Left renal cortex interstitium (tissue), 4 donors: ENCODE measurements at places on chromosomes 4 and X.

- DNase-seq = no peak
These were observed 12.0 kb downstream of the ATP5ME start for GRCh38 chr4:661881-662761.

DNA sequence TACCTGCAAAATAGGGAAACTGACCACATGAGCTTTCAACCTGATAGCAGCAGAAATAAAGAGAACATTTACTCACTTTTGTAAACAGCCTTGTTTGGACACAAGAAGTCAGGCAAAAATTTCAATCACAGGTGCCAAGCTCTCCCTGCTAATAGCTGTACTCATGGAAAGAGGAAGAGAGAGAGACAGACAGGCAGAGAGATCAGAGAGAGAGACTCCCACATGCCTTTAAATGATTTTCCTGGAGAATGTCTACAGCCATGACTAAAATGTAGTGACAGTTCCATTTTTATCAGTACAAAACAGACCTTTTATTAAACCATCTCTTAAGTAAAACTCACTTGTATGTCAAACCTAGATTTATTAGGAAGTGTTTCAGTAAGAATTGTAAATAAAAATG is 752.9 kb downstream of the TRAM1L1 start:
- DNase-seq = no peak

- DNase-seq = no peak
These were observed 234.8 kb upstream of the HHIP start for GRCh38 chr4:144411119-144411518.

DNA sequence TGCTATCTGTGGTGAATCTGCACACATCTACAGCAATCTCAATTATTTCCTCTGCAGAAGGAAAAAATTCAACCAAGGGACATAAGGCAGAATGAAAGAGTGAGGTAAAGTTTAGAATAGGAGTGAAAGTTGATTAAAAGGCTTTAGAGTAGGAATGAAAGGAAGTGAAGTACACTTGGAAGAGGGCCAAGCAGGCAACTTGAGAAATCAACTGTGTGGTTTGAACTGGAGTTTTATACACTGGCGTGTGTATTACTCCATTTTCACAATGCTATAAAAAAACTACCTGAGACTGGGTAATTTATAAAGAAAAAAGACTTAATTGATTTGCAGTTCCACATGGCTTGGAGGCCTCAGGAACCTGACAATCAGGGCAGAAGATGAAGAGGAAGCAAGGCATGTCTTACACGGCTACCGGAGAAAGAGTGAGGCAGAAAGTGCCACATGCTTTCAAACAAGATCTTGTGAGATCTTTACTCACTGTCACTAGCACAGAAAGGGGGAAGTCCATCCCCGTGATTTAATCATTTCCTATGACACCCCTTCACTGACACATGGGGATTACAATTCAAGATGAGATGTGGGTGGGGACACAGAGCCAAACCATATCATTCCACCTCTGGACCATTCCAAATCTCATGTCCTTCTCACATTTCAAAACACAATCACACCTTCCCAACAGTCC is 234.8 kb downstream of the IL15 start:
- DNase-seq = no peak

- DNase-seq = no peak
These were observed 1.5 kb upstream of the NEIL3 start for GRCh38 chr4:177308125-177308524.

DNA sequence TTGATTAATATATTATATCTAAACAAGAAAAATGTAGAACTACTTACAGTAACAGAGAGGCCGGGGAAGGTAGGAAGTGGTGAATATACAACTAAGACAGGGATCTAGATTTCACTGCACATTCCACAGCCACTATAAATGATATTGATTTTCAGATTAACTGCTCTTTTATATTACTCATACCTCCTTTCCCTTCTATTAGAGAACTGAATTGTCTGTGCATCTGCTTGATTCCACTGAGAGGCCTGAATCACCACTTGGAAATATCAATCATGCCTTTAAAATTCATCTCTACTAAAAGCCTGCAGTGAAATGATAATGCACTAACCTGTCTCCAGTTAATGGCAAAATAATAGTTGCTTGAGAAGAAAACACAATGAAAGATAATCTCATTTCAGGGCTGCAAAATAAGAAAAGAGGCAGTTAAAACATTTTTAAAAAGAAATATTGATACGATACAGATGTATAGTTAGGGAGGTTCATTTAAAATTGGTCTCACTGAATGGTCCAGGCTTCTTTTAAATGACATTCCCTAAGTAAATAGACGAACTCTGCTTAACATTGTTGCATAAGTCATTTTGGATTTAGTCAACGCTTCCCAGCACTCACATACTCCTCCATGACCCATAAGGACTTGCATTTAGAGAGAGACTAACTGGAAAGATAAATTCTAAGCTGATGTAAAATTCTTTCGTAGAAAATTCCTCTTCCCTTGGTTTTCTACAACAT is 3.8 kb downstream of the ANTXR2 start:
- DNase-seq = no peak

DNA sequence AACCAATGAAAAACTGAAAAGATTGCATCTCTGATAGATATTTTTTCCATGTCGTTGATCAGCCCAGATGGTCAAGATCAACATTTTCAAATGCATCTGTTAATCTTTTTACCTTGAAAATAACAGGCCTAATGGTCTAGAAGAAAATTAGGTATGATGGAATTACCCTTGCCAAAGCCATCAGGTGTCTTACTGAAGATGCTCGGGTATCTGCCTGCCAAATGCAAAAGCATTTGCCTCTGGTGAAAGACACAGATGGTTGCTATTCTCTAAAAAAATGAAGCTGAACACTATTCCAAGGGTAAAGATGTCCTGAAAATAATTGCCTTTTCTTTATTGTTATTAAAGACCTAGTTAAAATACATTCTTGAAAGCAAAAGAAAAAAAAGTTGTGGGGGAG is 126.0 kb downstream of the FNIP2 start:
- DNase-seq = no peak

- DNase-seq = peak; percentile 28
These were observed 46.6 kb downstream of the CD40LG start for GRCh38 chrX:136694431-136695087.

DNA sequence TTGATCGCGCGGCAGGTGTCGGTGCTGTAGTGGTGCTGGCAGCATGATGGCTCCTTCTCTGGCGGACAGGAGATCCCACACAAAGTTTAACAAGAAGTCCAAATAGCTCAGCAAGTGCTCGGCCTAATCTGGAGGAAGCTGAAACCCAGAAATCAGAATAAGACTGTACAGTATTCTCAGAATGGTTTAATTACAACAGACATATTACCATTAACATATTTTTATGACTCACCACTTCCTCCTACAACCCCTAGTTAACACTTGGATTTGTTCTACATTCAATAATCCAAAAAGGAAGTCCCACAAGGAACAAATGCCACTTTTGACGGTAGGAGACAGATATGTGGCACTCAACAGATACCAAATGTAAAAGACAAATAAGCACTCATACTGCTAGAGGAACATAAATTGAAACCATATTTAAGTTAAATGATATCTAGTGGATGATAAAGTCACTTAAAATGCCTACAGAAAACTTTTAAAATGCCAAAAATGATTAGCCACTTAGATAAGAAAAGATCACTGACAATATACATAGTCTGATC is 91.2 kb downstream of the HUWE1 start:
- no peak for DNase-seq

GRCh38 chrX:96861218-96861617 is 22.5 kb upstream of the RPA4 start:
- no peak for DNase-seq

DNA sequence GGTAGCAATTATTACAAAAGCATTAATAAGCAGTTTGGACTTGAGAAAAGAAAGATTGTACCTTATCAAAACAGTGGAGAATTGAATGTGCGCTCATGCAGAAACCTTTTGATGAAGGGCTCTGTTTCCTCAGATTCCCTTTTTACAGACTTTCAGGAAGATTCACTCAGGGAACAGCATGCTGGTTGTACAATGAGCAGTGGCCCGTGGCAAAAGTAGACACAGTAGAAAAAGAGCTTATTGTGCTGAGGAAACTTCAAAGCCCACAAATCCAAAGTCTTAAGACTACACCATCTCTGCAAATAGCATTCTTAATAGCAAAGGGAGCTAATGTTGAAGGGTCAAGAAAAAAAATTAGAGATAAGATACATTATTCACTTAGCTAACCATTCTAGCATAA is 858.9 kb downstream of the PDHA2 start:
- DNase-seq = no peak

DNA sequence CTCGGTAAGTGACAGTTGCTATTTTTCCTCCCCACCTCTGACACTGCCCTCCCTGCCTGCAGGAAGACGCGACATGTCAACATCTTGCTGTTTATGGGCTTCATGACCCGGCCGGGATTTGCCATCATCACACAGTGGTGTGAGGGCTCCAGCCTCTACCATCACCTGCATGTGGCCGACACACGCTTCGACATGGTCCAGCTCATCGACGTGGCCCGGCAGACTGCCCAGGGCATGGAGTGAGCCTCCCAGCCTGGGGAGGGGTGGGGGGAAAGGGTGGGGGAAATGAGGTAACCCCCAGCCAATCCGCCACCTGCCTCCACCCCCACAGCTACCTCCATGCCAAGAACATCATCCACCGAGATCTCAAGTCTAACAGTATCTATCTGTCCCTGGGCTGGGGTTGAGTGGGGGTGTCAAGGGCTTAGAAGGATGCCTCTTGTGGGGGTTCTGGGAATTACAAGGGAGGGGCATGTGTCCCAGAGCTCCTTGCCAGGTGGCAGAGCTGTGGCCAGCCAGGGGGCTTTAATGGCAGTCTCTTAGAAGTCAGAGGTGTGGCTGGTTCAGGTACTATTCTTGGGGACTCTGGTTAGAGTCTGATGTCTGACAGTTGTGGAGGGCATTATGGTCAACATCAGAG is 7.8 kb downstream of the ARAF start:
- no peak for DNase-seq

DNA sequence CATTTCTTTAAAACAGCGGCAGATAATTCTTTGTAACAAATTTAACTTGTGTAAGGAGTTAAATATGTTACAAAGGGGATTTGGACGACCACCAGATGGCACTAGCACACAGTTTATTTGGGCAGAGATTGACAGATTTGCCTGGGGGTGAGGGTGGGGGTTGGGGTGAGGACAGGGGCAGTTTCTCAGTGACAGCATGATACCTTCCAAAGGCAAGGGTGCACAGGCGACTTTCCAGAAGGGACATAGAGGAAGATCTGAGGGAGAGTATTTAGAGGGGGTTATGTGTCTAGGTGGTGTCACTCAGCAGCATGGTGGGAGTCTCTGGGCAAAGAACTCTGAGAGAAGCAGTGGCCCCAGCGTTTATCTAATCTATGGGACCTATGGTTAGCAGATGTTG is 9.6 kb upstream of the TMA16 start:
- DNase-seq = no peak

- DNase-seq = no peak
These were observed 18.7 kb upstream of the WDR1 start for GRCh38 chr4:10135260-10135659.

DNA sequence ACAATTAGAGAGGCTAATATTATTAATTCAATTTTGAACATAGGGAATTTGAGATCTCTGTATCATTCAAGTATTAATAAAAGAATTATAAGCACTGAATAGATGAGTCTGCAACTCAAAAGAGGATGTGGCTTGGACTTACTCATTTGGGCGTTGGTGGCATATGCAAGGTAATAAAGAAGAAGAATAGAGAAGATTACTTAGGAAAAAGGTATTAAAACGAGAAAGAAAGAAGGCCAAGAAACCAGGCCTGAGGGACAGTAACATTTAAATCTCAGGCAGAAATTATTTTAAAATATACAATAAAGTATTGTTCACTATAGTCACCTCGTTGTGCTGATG is 383.0 kb upstream of the INTU start:
- no peak for DNase-seq

- DNase-seq = no peak
These were observed at the start of gene CLNK for GRCh38 chr4:10684631-10685030. TSS of gene CLNK (minus strand) at chr4:10684768. CDS start at chr4:10667869, 16,899 bp downstream.

- DNase-seq = no peak
These were observed 91.3 kb downstream of the PPP1R2C start for GRCh38 chrX:42686706-42687105.

- no peak for DNase-seq
These were observed 88.3 kb downstream of the NHSL2 start for GRCh38 chrX:71998836-71999509.

- DNase-seq = no peak
These were observed 43.0 kb upstream of the HMX1 start for GRCh38 chr4:8914461-8915171.

DNA sequence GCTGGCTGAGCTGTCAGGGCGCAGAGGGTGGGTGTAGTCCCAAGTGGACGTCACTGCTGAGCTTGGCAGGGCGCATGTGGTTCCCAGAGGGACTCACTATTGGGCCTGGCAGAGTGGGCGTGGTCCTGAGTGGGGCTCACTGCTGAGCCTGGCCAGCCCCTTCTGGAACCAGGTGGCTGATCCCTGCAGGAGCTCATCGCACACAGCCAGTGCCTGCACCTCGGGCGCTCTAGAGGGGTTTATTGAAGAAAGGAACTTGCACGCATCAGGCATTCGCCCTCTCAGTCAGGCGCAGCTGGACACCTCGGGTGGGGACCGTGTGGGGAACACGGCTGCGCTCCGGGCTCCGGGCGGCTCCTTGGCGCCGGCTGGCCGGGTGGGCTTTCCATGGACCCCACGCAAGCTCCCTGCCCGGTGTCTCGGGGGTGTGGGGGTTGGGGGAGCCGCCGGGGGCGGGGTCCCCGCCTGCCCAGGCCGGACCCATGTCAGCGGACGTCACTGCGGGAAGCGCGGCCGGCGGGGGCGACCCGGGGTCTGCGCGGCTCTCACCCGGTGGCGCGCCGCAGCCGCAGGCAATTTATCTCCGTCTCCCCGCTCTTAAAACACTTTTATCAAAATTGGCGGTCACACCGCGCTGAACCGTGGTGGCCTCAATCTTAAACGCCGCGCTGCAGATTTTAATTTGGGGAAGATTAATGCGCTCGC is 65.4 kb upstream of the NKX1-1 start:
- no peak for DNase-seq

DNA sequence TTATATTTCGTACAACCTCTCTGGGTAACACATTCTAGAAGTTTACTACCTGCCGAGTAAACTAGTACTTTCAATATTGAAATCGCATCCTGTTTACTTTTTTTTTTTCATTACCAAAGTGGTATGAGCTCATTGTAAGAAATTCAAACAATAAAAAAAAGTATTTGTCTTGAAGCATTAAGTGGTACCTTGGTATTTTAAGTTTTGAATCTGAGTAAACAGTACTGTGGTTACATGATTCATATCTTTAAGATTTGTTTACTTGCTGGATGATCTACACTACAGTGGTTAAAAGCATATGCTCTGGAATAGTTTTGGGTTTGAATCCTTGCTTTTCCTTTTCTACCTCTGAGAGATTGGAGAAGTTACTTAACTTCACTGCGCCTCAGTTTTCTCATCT is 3.8 kb upstream of the MMGT1 start:
- DNase-seq = no peak

GRCh38 chr4:155007660-155008176 is 200.7 kb upstream of the NPY2R start:
- DNase-seq = no peak

DNA sequence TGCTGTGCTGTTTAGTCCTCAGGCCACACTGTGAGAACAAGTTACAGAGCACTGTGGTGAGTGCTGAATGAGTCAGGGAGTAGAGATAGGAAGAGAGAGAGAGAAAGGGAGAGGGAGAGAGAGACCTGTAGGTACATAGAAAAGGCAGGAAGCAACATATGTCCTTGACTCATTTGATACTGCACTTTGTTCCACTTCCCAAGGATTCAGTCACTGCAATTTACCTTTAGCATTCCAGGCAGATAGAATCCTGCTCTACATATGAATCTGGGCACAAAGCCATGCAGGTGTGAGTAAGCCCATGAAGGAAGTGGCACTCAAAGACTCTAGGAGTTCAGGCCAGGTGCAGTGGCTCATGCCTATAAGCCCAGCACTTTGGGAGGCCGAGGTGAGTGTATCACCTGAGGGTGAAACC is 1.0 kb upstream of the DAPP1 start:
- DNase-seq = no peak
